ENCODE measurements at places on chromosomes 6 and 20.

DNA sequence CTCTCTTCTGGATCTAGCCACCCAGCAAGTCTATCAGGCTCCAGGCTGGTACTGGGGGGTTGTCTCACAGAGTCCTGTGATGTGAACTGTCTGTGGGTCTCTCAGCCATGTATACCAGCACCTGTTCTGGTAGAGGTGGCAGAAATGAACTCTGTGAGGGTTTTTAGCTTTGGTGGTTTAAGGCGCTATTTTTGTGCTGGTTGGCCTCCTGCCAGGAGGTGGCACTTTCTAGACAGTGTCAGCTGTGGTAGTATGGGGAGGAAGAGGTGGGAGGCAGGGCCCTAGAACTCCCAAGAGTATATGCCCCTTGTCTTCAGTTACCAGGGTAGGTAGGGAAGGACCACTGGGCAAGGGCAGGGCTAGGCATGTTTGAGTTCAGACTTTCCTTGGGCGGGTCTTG lies 75.8 kb downstream of the SNAP91 start:
- no peak for DNase-seq

GRCh38 chr6:96907498-96907897 lies 9.8 kb upstream of the NDUFAF4 start:
- DNase-seq, result no peak

GRCh38 chr6:109050447-109051102 lies 44.1 kb downstream of the SESN1 start:
- DNase-seq, result no peak

DNA sequence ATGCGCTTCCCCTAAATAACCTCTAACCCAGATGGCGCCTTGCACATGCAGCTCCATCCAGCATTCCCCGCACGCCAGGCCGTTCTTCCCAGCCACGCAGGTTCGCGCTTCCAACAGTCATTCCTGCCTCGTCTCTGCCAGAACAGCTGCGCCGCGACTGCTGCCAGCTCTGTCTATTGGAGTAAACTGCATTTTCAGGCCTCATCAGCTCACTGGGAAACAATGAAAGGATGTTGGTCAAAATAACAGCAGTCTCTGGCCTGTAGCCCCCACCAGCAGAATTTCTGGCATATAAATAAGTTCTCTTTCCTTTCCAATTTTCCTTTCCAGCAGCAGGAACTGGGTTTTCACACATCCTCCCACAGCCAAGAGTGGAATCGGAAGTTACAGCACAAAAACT lies 14.6 kb downstream of the NRSN1 start:
- no peak for DNase-seq

GRCh38 chr6:83138118-83138722 lies 54.8 kb downstream of the PGM3 start:
- DNase-seq, result no peak

GRCh38 chr20:36045373-36045714 lies 77.0 kb downstream of the CNBD2 start:
- DNase-seq, result no peak

DNA sequence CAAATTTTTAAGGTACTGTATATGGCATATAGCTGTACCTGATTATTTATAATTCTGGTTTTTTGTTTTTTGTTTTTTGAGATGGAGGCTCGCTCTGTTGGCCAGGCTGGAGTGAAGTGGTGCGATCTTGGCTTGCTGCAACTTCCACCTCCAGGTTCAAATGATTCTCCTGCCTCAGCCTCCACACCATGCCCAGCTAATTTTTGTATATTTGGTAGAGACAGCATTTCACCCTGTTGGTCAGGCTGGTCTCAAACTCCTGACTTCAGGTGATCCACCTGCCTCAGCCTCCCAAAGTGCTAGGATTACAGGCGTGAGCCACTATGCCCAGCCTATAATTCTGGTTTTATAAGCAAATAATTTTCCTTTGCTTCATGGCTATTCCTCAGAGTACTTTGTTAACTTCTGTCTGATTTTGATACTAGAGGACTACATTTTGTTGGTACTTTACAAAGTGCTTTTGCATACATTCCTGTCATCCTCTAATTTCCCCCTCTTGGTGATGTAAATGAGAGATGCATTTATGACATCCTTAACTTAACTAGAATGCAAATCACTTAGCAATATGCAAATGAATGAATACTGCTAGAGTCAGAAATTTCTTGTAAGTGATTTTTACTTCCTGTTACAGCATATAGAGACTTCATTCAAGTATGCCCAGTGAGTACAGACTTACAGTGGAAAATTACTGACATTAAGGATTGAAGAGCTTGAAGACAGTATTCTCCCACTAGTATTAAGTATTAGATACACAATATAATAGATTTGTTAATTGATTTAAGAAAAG lies 35.7 kb upstream of the ARID1B start:
- no peak for DNase-seq

GRCh38 chr6:82245376-82245775 lies 2.2 kb downstream of the IBTK start:
- no peak for DNase-seq

DNA sequence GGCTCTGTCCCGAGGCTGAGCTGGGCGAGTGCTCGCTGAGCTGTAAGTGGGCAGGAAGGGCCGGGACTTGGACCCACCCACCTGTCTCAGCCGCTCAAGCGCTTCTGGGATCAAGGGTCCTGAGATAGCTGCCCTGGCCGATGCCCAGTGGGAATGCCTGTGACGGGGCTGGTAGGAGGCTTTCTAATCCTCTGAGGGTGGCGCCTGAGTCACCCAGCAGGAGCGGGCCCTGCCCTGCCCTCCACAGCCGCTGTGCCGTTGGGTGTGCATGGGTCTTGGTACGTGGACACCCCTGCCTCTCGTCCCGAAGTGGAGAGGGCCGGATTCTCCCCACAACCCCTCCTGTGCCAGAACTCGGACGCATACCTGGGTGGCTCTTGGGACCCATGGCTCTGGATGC lies 43.1 kb upstream of the GATA5 start:
- no peak for DNase-seq

DNA sequence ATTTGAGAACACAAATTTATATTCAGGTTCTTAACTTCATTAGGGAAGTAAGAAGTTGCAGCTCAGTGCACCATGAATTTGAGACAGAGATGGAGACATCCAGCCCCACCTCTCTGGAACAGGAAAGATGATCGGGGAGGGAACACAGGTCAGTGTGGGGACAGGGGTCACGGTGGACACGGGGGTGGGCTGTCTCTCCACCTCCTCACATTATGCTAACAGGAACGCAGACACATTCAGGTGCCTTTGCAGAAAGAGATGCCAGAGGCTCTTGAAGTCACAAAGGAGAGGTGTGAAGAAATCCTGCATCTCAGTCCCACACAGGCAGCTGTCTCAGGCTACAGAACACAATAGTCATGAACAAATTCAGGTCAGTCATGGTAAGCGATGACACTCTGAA lies 3.1 kb downstream of the HLA-C start:
- DNase-seq, result no peak

DNA sequence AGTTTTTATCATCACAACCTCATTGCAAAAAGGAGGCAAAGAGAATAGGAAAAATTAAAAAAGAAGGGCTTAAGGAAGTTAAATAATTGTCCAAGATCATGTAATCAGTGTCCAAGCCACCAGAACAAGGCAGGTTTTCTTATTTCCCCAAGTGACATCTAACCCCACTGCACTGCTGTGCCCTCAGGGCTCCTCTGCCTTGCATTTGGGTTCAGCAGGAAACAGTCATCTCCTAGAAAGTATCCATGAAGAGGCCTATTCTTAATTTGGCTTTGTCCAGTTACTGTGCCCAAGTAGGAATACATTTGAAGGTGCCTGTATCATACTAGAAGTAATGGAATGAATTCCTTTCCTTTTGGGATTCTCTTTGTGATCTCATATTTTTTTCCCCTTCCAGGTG lies 10.5 kb downstream of the TMEM14A start:
- DNase-seq, result no peak

DNA sequence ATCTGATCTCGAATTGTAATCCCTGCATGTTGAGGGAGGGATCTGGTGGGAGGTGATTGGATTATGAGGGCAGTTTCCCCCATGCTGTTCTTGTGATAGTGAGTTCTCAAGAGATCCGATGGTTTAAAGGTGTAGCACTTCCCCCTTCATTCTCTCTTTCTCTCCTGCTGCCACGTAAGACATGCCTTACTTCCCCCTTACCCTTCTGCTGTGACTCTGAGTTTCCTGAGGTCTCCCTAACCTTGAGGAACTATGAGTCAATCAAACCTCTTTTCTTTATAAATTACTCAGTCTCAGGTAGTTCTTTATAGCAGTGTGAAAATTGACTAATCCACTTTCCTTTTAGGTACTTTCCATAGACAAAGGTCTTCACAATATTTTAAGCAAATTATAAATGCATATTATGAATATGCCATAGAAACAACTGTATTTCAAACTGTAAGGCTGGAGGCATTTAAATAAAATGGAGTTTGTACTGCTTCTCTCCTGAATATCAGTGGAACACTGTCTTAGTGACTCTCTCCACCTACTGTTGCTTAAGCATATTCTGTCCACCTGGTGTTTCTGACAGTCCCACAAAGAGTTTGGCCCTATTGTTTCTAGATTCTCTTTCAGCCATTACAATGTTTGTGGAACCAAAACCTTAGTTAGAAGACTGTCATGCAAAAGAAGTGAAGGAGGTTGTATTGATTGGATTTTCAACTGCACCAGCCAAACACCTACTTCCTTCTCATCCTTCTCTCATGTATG lies 24.3 kb upstream of the IL17A start:
- no peak for DNase-seq

- DNase-seq, result no peak
Measured at GRCh38 chr20:19026121-19026878, 186.1 kb upstream of the SLC24A3 start.

GRCh38 chr6:11209369-11209768 lies 23.1 kb downstream of the NEDD9 start:
- DNase-seq, result no peak

- peak; percentile 40 for DNase-seq
Measured at GRCh38 chr20:50575865-50576720, 65.9 kb downstream of the PTPN1 start.

GRCh38 chr6:170265655-170266054 lies 25.2 kb downstream of the DLL1 start:
- DNase-seq, result no peak

DNA sequence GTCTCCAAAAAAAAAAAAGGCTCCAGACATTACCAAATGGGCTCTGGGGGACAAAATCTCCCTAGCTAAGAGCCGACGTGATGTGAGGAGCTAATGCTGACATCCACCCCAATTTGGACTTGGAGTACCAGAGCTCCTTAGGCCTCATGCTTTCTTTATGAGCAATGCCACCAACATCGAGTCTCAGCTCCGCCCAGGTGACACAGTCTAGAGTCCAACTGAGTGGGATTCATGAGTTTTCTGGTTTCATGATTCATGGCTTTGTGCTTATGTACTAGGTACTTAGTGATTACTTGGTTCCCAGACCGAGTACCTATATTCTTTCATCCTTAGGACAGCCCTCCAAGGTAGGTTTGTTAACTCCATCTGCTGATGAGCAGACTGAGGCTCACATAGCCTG lies 4.4 kb downstream of the ANKRD60 start:
- DNase-seq, result no peak

DNA sequence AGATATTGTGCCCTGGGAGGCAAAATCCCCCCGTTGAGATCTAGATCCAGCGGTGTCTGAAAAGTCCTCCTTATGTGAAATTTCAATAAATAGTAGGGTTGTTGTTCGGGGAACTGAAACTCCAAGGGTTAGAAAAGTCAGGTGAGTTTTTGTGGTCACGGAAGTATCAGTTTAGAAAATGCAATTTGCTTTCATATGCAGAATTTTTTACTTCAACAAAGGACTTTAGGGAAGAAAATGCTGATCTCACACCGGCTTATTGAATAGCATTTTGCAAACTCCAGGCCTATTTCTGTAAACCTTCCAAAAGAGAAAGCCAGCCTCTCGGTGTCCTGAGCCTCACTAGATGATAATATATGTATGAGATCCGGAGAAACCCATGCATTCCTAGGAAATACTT lies 254.7 kb downstream of the TSHZ2 start:
- DNase-seq, result no peak

- no peak for DNase-seq
Measured at GRCh38 chr6:43172104-43173007, 1.3 kb downstream of the SRF start.

- no peak for DNase-seq
Measured at GRCh38 chr6:157185986-157186385, 137.3 kb downstream of the TMEM242 start.

DNA sequence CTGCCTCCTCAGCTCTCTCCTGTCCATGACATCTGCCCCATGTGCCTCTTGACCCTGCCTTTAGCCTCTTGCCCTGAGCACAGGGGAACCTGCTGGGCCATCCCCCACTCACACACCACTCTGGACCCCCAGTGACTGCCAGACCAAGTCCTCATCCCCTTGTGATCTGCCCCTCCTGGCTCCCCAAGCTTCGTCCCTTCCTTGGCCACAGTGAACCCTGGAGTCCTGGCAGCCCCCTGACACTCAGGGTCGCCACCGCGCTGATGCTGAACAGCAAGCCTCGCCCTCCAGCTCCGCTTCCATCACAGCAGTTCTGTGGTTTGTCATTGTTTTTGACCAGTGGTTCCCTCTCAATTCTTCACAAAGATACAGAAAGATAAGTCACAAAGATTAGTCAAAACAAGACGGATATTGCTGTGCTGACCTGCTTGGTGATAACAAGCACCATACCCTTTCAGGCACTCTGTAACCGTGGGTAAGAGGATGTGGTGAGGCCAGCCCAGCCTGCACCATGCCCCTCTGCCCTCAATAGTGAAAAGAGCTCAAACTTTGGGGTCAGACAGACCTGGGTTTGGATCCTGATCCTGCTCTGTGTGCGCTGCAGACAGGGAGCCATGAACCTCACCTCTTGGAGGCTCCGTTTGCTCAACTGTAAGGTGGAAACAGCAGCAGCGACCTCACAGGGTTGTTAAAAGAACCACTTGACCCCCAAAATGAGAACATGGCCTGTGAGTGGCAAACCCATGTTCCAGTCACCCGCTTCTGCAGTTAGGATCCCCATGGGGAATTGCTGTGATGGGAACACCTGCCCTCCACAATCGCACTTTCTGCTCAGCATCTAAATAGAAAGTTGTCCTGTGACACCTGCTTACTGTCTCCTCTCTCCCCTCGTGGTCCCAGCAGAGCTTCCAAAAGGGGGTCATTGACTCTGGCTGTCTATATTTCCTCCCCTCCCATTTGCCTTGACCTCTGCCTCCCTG lies 114.5 kb downstream of the TOX2 start:
- no peak for DNase-seq

DNA sequence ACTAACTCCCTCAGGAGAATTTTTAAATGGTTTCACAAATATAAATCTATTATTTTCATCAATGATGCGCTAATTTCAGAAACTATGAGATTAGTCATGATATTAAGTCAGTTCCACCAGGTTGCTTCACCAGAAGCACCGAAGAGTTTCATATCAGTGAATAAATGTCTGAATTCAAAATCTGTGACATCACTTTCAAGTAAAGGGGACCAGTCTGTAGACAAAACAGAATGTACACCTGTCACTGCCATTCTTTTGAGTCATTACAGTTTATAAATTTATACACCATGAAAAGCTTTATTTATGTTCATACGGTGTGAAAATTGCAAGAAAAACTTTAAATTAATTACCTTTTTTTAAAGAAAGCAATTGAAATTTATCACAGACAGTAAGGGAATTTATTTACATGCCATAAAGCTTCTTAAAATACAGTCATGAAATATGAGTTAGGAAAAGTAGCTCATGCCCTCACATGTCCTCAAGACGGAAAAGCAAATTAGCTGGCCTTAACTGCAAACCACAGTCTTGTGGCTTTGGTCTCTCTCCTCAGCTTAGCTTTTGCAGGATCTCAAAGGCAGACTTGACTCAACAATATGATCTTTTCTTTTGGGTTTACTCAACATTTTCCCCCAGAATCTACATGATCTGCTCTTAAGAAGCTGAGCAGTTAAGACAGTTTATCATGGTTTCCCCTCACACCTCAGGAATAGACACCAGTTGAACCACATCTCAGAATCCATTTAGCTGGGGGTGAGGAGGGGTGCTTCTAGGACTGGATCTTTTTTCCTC lies 177.7 kb upstream of the MCHR2 start:
- no peak for DNase-seq

- DNase-seq, result no peak
Measured at GRCh38 chr6:105644073-105644489, 241.2 kb upstream of the PREP start.
